ENCODE measurements at places on chromosomes 13 and 19.
A peak's percentile ranks its signal among the peaks of the same experiment; 100 is the strongest.

DNA sequence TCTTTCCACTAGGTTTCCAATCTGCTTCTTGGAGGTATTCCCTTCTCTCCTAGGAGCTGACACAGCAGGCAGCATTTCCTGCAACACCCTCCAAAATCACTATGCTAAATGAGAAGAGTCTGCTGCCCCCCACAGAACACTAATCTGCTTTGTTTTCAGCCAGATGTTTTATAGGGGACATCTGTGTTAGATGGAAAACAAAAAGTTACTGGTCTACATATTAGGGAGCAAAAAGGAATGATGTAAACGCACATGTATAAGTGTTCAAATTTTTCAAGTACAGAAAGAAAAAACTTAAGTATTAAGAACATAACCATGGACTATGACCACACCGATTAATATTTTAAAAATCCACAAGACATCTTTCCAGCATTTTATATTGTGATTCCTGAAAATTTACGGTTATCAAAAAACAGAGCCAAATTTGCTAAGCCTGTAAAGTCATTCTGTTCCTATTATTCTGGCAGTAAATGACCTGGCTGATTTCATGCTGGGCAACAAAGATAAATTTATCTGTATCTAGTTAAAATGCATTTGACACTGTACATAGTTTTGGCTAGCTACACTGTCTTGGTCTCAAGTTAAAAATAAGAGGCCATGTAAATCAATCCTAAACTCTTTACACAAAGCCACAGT lies 63.3 kb downstream of the DCLK1 start:
- no peak for DNase-seq

GRCh38 chr13:50370303-50370950 lies 355.2 kb downstream of the KCNRG start:
- DNase-seq, result no peak

DNA sequence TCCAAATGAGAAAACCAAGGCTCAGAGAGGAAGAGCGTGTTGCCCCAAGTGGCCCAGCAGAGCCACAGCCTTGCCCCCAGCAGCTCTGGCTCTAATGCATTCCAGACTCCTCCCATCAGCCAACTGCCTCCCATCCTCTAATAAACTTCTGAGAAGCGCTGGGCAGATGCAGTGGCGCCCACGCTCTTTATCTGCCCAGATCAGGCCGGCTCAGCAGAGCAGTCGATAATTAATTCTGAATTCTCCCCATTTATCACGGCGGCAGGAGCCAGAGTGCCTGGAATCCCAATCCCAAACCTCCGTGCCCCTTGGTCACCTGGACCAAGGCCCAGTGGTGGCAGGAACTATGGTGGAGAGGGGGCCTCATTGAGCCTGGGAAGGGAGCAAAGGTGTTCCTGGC lies 13.9 kb downstream of the TINCR start:
- DNase-seq, result no peak

GRCh38 chr19:34149873-34150272 lies 22.4 kb upstream of the LSM14A start:
- DNase-seq, result no peak

DNA sequence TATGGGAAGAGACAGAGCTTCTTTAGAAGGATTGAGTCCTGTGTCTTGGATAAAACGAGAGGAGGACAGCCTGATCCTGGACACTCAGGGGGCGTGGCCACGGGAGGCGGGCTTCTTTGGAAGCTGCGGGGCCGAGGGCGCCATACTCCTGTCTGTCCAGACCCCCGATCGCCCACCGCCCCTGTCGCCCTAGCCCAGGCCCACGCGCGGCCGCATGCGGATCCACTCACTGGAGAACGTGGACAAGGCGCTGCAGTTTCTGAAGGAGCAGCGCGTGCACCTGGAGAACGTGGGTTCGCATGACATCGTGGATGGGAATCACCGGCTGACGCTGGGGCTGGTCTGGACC lies 23.1 kb downstream of the SPTBN4 start:
- DNase-seq, result no peak

DNA sequence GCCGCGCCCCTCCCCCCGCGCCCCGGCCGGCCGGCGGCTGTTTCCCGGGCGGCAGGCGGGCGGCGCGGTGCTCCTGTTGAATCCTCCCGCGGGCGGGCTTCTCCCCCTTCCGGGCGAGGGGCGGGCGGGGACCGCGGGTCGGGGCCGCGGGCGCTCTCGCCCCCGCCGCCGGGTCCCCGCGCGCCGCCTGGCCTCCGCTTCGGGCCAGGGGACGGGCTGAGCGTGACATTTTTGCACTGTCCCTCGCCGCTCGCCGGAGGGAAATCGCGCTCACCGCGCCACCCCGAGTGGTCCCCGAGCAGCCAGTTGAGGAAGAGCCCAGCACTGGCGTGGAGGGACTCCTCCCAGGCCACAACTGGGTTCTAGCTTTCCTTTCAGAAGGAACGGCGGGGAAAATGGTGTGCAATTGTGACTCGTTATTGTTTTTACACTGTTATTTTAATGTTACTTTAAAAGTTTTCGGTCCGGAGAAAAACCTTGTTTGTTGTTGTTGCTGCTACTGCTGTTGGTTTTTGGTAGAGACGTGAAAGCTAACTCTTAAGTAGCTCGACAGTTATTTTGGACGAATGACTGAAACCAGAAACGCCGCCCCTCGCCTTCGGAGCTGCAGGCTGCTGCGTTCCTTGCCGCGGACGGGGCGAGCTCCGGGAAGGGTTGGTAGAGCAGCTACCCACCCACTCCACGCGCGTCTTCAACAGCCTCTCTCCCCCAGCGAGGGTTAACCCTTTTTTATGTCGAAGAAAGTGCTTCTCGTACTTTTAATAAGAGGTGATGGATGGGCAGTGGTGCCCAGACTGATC lies 959 bp downstream of the PDS5B start:
- peak; percentile 76 for DNase-seq

DNA sequence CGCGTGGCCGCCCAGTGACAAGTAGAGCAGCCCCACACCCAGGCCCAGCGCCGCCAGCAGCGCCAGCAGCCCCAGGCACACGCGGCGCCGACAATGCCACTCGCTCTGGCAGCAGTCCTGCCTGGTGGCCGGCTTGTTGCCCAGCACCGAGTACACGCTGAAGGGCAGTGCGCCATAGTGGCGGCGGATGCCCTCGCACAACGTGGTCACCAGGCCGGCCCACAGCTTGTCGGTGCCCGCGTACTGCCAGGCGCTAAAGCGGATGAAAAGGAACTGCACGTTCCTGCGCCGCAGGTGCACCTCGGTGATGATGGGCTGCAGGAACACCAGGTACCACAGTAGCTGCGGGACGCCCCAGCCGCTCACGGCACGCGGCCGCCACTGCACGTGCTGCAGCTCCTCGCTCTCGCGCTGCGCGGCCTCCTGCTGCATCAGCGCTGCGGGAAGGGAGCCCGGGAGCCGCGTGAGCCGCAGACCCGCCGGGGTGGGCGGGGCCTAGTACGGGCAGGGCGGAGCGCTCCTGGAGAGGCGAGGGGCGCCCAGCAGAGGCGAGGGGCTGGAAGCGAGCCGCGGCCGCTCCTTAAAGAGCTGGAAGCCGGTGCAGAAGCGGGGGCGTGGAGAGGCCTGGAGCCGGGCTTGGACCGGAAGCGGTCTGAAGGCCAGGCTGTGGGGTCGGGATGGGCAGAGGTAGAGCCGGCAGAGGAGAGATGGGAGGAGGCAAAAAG lies 7.3 kb downstream of the NKPD1 start:
- DNase-seq, result peak; percentile 78

- no peak for DNase-seq
Measured at GRCh38 chr13:50713523-50714248, 129.8 kb downstream of the DLEU7 start.

GRCh38 chr19:46408664-46409039 lies 4.7 kb downstream of the CCDC8 start:
- peak; percentile 78 for DNase-seq
